Tibial nerve (tissue), 4 donors: ENCODE measurements at places on chromosomes 1 and 21. TPM values are rescaled to one million over a fixed set of nuclear protein-coding genes. Genes with fewer than 3 reads are reported as not detected.

DNA sequence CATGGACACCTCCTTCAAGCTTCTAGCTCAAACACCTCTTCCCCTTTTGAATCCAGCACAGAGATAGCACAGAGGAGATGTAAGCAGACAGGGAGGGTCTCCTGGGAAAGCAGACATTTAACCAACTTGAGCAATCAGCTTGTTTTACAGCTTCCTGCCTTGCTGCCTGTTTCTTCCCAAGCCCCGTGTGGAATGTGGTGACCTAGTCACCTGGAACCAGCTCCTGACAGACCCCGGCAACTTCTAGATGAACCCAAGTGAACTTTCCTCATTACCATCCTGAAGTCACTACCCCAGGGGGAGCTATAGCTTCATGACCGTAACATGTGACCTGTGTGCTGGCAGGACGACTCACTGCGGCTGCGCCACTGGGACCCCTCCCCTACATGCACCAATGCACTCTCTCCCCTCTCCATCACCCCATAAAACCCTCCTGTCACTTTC, 24.1 kb upstream of the TTF2 start:
- no peaks in the 10 kb centered on the region for H3K4me1 ChIP-seq
- H3K36me3 ChIP-seq, result no peaks in the 10 kb centered on the region
- H3K27me3 ChIP-seq, result no peaks in the 10 kb centered on the region
- DNase-seq, result no peak

DNA sequence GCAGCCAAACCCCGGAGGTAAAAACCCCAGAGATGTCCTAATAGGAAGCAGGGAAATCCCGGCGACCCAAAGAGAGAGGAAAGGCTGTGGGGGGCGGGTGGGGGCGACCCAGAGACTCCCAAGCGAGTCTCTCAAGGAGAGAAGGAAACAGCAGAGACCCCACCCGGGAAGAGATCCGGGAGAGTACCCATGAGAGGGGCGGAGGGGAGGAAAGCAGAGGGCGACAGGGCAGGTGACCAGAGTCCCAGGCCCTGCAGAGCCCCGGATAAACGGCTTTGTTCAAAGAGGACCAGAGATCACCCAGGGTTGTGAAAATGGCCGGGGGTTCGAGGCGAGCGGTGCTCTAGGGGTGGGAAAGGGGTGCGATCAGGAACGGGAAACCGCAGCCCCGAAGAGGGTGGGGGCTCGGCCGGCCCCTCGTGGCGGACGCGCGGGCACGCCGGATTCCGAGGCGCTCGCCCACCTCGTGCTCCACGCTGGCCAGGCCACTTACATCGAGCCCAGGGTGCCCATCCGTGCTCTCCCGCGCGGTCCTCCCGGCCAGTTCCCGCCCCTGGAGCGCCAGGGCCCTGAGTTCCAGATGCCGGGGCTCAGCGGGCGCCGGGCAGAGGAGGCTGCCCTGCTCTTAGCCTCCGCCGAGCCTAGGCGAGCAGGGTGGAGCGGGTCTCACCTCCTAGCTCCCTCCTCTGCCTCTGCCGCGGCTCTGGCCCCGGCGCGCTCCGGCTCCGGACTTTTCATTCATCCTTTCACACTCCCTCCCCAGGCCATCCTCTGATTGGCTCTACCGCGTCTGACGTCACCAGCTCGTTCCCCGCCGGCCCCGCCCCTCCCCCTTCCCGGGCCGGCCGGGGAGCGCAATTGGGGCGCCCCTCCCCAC, 52.3 kb downstream of the RHBG start:
- H3K36me3 ChIP-seq, result no peaks in the 10 kb centered on the region
- no peaks in the 10 kb centered on the region for H3K4me1 ChIP-seq
- H3K27me3 ChIP-seq, result peaks cover 14% of the 10 kb centered on the region
- H3K4me3 ChIP-seq, result peak overlapping the region; percentile 5

DNA sequence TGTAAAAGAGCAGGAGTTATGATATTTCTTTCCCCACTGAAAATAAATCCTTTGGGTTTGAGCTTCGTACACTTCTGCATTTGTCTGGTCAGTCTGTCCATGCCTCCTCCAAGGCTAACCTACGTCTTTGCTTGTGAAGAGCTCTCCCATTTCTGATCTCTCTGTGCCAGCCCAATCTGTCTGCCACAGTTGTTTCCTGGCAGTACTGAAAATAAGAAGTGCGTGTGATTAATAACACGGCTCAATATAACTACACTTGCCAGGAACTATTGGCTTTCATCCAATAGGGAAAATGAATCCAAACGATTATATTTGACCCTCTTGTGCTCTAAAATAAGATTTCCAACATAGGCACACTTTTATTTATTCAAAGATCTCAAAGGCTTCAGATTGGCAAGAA, 19.2 kb upstream of the COL24A1 start:
- H3K36me3 ChIP-seq, result no peaks in the 10 kb centered on the region
- H3K4me1 ChIP-seq, result no peaks in the 10 kb centered on the region
- DNase-seq, result no peak
- no peaks in the 10 kb centered on the region for H3K27me3 ChIP-seq
- no peak overlapping the region for H3K4me3 ChIP-seq

CELA3A gene
- 60.6 TPM for total RNA-seq

PROX1 gene
- total RNA-seq, result 1.2 TPM

DNA sequence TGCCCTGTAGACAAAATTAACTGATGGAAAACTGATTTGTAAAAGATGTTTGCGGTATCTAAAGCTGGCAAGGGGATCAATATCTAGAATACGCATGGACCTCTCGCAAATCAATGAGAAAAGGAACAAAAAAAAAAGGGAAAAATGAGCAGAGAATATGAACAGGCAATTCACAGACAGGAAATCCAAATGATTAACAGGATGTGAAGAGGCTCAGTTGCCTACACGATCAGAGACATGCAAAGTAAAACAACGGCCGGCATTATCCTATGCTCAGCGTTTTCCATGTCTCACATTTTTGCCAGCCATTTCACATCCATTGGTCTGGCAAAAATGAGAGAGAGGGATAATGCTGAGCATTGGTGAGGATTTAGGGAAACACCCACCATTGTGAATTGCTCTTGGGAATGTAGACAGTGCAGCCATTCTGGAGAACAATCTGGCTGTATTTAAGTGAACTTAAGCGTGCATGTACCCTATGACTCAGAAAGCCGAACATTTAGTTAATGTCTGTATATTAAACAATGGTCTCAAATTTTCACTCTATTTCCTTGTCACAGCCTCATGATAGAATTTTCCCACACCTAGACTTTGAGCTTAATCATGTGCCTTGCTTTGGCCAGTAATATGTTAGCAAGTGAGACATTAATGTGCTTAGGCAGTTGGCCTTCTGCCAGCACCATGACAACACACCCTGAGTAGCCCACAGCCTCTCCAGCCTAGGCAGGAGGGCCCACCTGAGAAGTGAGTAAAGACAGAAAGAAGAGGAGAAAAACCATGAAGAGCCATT, 61.0 kb upstream of the NBPF3 start:
- H3K4me1 ChIP-seq, result no peaks in the 10 kb centered on the region
- H3K27ac ChIP-seq, result no peak overlapping the region
- no peak for DNase-seq
- H3K36me3 ChIP-seq, result no peaks in the 10 kb centered on the region

DNA sequence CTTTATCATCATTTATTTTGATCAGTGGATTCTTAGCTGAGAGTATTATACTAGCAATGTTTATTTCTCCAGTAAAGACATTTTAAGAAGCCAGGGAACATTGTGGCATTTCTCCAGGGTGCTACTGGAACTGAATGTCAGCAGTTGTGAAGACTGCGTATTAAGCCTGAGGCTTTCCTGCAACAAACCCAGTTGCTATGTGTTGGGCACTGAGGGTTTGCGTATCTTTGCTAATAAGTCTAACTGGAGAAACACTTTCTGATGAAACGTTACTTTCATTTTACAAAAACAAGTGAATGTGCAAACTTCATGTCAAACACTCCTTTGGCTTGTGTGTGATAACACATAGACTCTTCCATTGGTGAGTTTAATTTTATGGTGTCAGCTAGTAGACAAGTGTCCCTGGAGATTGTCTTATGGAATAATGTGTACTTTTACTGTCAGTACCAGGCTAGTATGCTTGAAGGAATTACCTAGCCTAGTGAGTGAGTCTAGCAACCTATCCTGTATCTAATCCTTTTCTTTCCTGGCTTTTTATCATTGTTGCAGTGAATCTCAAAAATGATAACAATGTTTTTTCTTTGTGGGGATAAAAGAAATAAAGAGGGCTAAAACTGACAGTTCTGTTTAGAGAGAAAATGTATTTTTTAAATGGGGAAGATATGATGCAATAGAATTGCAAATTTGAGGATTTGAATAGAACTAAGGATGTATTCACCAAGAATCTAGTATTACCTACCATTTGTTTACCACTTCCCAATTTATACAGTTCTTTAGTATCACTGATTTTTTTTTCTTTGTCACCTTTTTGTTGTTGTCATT, 70.1 kb downstream of the MTR start:
- H3K27ac ChIP-seq, result no peak overlapping the region
- H3K4me1 ChIP-seq, result peaks cover 21% of the 10 kb centered on the region
- peaks cover 81% of the 10 kb centered on the region for H3K36me3 ChIP-seq
- no peak for DNase-seq

DNA sequence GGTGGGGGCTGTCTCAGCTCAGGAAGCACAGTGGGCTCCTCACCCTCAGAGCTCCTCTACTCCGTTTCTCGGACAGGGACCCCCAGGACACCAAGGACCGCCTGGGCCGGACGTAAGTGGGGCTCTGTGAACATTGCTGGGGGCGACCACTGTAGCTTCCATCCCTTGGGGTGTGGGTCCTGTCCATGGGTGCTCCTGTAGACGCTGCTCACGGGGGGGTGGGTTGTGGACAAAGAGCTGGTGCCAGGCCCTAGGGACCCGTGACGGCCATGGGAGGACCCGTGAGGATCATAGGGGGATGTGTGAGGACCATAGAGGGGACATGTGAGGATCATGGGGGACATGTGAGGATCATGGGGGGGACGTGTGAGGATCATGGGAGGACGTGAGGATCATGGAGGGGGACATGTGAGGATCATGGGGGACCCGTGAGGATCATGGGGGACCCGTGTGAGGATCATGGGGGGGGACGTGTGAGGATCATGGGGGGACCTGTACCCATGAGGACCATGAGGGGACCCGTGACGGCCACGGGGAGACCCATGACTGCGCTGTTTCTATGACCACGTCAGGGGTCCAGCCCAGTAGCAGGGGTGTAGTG, 18.1 kb downstream of the COL6A1 start:
- H3K36me3 ChIP-seq, result no peaks in the 10 kb centered on the region
- H3K4me3 ChIP-seq, result no peak overlapping the region
- no peaks in the 10 kb centered on the region for H3K27me3 ChIP-seq
- peak overlapping the region; percentile 67 for H3K27ac ChIP-seq
- DNase-seq, result no peak
- H3K4me1 ChIP-seq, result no peaks in the 10 kb centered on the region

DNA sequence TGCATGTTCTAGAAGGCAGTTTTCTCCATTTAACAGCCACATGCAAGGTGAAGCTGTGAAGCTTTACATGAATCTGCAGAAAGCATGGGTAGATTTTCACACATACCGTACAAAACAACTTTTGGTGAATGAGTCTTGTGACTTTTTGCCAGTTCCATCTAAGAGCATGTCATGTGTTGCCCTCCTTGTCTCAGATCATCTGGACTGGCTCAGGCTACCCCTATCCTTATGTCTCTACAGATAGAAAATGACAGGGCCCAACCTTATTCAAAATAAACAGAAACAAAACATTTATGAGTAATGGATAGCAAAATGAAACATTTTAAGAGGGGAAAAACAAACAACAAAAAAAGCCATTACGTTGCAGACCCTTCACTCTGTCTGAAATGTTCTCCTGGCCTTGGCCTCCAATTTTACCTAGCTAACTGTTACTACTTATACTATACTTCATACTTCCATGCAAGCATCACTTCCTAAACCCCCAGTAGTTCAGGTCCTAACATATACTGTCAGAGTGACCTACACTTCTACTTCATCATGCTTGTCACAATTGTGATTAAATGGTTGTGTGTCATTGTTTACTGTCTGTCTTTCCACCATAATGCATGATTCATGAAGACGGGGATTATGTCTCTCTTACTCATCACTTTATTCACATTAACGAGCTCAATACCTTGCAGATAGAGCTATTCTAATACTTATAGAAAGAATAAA, 39.0 kb downstream of the LRRC8C start:
- H3K27me3 ChIP-seq, result no peaks in the 10 kb centered on the region
- no peak overlapping the region for H3K27ac ChIP-seq

UTP11 gene
- total RNA-seq, result 36.8 TPM

PPOX gene
- total RNA-seq, result 25.6 TPM

GRCh38 chr1:200625381-200625824, 4.9 kb upstream of the KIF14 start:
- H3K27me3 ChIP-seq, result no peaks in the 10 kb centered on the region
- no peak overlapping the region for H3K27ac ChIP-seq
- DNase-seq, result no peak

GRCh38 chr1:69459244-69459643, 108.5 kb upstream of the LRRC7 start:
- no peak overlapping the region for H3K4me3 ChIP-seq
- H3K4me1 ChIP-seq, result no peaks in the 10 kb centered on the region
- DNase-seq, result no peak
- H3K27me3 ChIP-seq, result no peaks in the 10 kb centered on the region
- H3K27ac ChIP-seq, result no peak overlapping the region

GRCh38 chr1:165055581-165055980, 300.9 kb downstream of the LMX1A start:
- no peak overlapping the region for H3K27ac ChIP-seq
- DNase-seq, result no peak
- no peak overlapping the region for H3K4me3 ChIP-seq
- no peaks in the 10 kb centered on the region for H3K4me1 ChIP-seq

DNA sequence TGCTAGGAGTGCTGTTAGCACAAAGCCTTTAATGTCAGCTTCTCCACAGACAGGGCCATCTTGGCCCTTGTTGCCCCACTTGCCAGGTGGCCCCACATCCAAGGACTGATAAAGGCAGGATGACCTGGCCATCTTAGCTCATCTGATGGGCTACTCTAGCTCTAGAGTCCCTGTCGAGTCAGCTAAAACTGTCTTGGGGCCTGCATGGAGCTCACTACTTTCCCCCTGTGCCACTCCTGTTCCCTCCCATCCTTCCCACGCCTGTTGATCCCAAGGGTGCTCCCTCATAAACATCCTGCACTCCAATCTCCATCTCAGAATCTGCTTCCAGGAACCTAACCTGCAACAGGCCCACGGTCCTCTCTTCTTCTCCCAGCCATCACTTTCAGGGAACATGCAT, 652 bp upstream of the GPX7 start:
- peaks cover 6% of the 10 kb centered on the region for H3K36me3 ChIP-seq
- no peak for DNase-seq
- no peaks in the 10 kb centered on the region for H3K4me1 ChIP-seq
- H3K27me3 ChIP-seq, result no peaks in the 10 kb centered on the region

- no peaks in the 10 kb centered on the region for H3K4me1 ChIP-seq
- no peaks in the 10 kb centered on the region for H3K27me3 ChIP-seq
- no peak overlapping the region for H3K27ac ChIP-seq
- no peaks in the 10 kb centered on the region for H3K36me3 ChIP-seq
Measured at GRCh38 chr1:70486676-70487458, 75.8 kb downstream of the CTH start.

DNA sequence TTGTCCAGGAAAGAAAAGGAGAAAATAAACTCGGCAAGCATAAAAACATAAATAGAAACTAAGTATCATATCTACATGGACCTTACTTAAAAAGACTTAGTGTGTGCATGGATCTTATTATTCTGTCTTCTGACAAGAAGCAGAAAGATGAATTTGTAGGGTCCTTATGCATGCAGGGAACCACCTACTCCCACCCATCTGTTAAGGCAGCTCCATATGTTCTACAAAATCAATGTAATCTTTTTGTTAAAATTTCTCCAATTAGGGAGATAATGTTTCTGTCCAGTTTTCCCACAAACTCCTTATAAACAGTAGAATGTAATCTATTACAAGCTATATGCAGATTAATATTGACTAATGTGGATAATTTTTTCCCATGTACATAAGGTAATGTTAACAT, 13.9 kb upstream of the PTPN14 start:
- H3K27me3 ChIP-seq, result no peaks in the 10 kb centered on the region
- H3K27ac ChIP-seq, result no peak overlapping the region
- no peaks in the 10 kb centered on the region for H3K4me1 ChIP-seq
- H3K36me3 ChIP-seq, result no peaks in the 10 kb centered on the region

GALE gene
- 12.6 TPM for total RNA-seq

TTC34 gene
- total RNA-seq, result 1.2 TPM
